Stimulated activated CD4-positive, alpha-beta T cell treated with anti-CD3 and anti-CD28 coated beads, Interleukin-15, amount 100 ng/mL, for 24 hours (primary cell): ENCODE measurements at places on chromosomes 5 and 9.

DNA sequence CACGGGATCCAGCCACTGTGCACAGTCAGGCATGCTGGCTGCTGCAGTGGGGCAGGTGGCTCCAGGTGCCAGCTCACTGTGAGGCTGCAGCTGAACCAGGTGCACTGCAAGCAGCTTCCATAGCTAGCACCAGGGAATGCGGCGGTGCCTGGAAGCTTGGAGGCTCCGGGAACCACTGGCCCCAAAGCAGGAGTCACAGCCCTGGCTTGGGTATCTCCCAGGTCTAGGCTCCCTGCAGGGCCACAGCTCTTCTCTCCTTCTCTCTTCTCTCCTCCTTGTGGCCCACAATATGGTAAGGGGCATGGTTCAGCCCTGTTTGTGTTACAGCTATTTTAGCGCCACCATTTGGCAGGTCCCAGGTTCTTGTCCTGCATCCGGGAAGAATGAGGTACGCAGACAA lies 6.7 kb upstream of the MTMR12 start:
- no peak for DNase-seq

DNA sequence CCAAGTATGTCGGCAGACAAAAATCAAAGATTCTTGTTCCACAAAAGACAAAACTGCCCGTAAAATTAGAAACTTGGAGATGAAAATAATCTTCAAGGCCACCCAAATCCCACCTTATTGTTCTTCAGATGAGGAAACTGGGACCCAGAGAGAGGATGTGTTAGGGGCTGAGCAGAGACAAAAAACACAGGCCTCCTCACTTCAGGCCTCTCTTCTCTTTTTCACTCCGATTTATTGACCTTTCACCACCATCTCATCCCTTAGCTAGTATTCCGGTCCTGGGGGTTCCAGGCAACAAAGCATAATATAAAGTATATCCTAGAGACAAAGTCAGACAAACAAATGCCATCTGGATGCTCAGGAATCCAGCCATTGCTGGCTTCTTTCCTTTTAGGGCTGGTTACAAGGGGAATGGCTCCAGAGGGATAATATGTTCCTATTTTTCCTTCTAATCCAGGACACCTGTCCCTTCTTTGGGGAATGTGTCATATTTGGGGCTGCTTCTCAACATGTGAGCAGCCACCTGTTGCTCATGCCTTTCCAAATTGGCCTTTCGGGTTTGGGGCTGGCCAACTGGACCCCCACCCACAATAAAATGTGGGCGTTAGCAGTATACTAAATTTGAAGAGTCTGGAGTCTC lies 42.2 kb upstream of the AFAP1L1 start:
- no peak for DNase-seq

- DNase-seq, result no peak
These were observed 130.2 kb downstream of the MAN2A1 start for GRCh38 chr5:109819878-109820277.

DNA sequence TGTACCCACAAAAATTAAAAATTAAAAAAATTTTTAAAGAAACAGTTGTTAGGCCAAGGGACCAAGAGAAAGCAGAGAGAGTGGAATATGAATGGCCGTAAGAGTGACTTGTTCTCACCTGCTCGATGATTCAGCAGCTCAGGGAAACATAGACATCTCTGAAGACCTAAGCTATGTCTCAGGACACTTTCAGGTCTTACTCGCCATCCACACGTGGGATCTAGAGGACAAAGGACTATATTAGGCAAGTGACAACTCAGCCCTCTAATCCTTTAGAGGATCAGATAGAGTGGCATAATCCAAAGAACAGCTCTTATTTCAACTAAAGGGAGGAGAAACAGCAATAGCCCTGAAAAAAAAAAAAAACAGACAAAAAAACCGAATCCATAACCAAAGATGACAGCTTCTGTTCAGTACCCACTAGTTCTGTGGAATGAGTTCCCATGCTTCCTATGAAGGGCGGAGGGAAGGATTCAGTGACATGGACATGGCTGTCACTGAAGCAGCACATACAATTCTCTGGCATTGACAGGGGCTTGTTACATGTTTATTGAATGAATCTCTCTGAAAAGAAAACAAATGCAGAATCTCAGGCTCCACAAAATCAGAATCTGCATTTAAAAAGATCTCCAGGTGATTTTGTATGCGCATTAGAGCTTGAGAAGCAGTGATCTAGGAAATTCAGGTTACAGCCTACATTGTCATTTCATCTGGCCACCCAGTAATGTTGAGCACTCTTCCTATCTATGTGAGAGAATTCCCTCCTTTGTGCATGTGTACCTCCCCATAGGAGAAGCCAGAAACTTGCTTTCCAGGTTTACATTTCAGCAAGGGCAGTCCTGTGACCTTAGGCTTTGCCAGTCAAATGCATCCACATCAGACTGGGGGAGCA lies 96.0 kb downstream of the KIAA1958 start:
- no peak for DNase-seq

DNA sequence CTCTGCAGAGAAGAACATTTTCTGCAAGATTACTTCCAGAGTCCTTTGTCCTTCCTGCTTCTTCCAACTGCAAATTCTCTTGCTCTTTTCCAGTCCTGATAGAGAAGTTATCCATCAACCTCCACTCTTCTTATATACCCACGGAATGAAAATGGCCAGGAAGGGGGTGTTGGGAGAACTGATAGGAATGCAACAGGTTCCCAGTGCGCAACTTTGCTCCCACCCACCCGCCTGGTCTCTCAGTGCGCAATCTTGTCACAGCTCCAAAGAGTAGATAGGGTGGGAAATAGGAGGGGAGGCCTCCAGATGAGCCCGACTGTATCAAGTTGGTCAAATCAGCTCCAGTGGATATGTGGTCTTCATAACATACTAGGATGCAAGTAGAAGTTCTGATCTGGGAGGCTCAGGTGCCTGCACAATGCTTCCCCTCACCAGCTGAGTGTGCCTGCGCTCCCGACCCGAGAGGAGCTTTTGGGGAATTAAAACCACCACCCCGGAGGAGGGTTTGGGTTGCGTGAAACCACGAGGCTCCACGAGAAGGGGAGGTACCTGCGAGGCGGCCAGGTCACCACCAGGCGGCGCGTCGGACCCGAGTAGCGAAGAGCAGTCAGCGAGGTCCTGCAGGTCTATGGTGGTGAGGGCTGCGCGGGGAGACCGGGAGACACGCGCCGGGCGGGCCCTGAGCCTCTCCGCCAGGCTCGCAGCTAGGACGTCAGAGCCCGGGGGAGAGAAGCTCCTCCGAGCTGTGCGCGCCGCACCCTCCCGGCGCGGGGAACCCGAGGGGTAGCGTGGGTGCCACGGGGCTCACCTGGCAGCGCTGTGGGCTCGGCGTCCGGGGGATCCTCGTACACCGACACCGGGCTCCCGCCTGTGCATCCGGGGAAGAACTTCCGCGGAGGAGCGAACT lies 835 bp downstream of the MCIDAS start:
- peak; percentile 86 for DNase-seq

DNA sequence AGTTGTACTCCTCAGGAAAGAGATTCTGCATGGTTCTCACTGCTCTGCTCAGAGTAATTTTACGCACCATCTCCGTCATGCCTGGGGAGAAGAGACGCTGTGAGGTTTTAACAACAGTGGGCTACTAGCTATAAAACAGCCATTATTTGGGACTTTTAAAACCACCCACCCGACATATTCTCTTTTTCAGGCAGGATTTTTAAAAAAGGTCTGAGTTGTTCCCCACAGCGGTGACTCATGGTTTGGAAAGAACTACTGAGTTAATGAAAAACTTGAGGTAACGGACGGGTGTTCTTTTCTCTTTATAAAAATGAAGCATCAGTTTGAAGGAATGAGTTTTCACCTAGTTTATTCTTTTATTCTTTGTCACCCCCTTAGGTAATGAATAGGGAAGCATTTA lies 61.3 kb downstream of the TTLL11 start:
- DNase-seq, result no peak

DNA sequence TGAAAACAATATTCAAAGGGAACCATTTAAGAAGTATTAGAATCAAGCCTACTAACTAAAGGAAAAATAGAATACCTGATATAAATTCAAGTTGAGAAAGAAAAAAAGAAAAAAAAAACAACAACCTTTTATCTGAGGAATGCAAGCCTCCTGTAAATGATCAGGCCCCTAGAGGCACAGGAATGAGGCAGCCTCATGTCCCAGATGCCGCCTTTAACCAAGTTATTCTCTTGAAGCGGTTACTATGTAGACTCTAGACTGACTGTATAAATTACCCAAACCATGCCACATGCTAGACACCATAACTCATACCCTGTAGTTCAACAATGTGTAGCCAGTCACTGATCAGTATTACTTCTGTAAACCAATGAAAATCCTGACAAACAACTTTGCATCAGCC lies 929.6 kb downstream of the TAF11L14 start:
- no peak for DNase-seq

GRCh38 chr5:107630184-107630583 lies 40.6 kb downstream of the EFNA5 start:
- DNase-seq, result no peak
